Fibroblast of the aortic adventitia (primary cell): ENCODE measurements at places on chromosomes 2 and 18.

DNA sequence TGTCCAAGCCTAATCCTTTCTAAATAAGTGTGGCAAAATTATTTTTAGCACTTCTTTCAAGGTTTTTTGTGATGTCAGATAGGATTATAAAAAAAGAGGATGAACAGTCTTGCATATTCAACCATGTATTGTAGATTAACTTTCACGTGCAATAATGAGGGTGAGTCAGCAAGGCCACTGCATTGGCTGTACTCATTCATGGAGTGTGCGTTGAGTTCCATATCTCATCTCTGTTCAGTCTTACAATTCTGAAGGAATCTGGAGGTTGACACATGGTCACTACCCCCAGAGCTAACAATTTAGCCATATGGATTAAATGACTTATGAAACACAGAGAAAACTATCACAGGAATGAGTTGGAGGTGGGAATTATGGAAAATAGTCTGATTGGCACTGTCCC is 810.5 kb downstream of the SLC4A3 start:
- DNase-seq, result no peak

DNA sequence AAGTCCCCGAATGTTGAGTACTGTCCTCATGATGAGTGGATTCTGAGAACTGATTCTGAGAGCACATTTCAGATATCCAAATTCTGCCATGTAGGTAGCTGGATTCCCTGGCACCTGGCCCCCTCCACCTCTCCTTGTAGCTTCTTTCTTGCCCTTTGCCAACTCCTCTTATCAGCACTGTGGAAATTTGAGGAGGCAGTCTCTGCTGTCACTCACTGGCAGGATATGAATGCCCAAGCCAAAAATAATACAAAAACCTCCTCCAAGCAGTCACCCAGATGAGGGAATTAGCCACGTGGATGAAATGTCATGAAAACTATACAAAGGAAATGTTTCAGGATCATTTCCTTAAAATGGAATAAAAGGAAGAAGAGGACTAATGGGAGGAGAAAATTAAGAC is 276.8 kb downstream of the SETBP1 start:
- no peak for DNase-seq

- DNase-seq, result peak; percentile 41
Observed at GRCh38 chr2:17765398-17765797, 11.5 kb downstream of the GEN1 start.

- no peak for DNase-seq
Observed at GRCh38 chr18:27887287-27887686, 289.6 kb downstream of the CDH2 start.

DNA sequence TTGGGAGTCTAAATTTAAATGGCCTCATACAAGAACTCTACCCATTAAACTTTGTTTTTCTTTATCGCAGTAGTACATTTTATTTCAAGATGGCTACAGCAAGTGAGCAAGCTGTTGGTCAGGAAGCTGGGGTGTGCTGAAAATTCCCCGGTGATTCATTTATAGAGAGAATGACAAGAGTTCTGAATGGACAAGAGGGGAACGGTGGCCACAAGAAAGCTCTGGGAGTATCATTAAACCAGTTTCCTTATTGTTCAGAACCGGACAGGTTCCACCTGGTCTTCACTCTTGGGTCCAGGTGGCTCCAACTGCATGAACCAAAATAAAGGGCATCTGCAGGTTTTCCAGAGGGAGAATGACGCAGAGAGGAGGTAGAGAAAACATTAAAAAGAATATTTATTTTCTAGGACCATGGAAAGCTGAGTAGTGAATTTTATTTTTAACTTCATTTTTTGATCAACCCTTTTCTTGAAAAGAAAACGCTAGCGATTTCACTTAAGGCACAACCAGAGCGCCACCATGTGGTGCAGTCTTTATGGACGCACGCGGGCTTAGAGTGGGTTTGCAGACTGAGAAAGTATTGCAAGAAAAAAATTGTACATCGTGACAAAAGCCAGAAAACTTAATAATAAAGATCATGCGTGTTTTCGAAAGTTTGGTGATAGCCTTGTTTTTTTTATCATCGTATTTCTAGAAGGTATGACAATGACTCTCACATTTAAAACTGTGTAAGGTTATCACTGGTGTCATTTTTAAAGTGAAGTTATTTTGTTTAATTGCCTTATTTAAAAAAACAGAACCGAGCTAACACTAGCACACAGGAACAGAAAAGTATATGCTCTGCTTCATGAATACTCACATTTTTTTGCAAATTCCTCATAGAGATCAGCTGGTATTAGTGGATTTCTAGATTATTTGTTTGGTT is 97.9 kb upstream of the NOL4 start:
- DNase-seq, result peak; percentile 52

DNA sequence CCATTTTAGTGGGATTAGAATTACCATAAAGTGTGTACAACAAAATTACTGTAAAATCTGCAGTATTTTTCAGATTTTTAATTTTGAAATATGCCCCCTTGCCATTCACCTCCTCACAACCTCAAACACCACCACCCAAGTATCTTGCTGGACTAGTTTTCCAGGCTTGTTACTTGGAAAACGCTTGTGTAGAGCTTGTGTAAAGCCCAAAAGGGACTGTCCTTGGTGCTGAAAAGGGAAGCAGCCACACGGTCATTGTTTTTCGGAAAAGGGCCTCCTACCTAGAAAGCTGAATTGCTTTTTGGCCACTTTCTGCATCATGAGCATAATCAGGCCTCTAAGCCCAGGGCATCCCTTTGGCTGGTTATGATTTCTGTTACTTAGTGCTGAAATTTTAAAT is 563.4 kb downstream of the LRRTM4 start:
- no peak for DNase-seq

DNA sequence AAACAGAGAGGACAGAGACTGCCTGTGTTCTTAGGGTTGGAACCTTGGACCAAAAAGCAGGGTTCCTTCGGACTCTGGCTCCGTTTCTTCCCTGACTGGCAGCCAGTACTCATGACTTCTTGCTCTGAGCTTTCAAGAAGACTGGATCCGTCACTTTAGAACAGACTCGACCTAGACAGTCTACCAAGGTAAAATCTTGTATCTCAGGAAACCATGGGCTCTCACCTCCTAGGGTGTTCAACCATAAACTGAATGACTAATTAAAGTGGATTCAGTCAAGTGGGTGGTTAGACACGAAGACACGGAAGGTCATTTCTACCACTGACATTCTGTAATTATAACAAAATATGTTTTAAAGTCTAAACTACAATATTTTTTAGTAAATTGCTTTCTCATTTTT is 153.8 kb upstream of the SLC39A10 start:
- DNase-seq, result no peak

- no peak for DNase-seq
Observed at GRCh38 chr2:120805602-120806001, 69.9 kb downstream of the GLI2 start.
